ENCODE measurements at places on chromosomes 1 and 21. TPM values are rescaled to one million over a fixed set of nuclear protein-coding genes. Genes with fewer than 3 reads are reported as not detected.

The SRM gene
- total RNA-seq: 71.2 TPM

The ADAM30 gene
- total RNA-seq: not detected

The PIK3R3 gene
- 49.8 TPM for total RNA-seq

The G0S2 gene
- 24.9 TPM for total RNA-seq

DNA sequence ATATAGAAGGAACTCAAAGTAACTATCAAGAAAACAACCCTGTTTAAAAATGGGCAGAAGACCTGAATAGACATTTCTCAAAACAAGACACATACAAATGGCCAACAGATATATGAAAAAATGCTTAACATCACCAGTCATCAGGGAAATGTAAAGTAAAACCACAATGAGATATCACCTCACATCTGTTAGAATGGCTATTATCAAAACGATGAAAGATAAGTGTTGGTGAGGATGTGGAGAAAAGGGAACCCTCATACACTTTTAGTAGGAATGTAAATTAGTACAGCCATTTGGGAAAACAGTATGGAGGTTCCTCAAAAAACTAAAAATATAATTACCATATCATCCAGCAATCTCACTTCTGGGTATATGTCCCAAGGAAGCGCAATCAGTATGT is 3.0 kb downstream of the CTSS start:
- H3K4me1 ChIP-seq: no peaks in the 10 kb centered on the region
- H3K36me3 ChIP-seq: peaks cover 3% of the 10 kb centered on the region
- DNase-seq: no peak
- H3K27ac ChIP-seq: no peak overlapping the region

DNA sequence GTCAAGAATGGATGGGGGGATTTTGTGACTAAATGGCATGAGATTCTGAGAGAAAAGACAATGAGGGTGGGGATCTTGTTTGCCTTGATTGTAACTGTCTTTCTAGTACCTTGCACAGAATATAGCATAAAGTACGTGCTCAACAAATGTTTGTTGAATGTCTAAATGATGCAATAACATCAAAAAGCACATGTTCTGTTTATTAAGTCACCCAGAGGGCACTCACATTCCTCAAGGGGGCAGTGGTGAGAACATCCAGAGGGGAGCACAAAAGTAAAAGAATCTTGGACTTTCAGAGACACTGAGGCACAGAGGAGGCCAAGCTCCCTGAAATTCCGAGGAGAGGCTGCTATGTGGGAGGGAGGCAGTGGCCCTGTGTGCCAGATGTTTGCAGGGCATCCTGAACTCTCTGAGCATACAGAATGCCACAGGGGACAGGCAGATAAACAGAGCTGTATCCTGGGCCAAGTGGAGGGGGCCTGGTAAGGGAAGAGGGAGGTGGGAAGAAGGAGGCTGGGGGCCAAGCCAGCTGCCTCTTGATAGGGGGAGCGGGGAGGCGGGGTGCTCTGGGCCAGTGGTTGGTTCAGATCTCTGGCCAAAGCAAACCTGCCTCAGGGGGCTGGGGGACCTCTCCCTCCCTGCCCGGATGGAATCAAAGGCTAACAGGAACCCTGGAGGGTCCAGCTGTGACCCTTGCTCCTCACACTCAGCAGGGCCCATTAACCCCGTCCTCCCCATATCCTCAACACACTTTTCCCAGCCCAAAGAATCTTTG is 6.5 kb upstream of the ATP1A2 start:
- H3K27me3 ChIP-seq: no peaks in the 10 kb centered on the region
- H3K36me3 ChIP-seq: no peaks in the 10 kb centered on the region
- no peaks in the 10 kb centered on the region for H3K4me1 ChIP-seq
- no peak overlapping the region for H3K27ac ChIP-seq
- DNase-seq: no peak

GRCh38 chr1:180358649-180359048 is 128.6 kb downstream of the LHX4 start:
- DNase-seq: no peak
- no peak overlapping the region for H3K27ac ChIP-seq
- H3K27me3 ChIP-seq: no peaks in the 10 kb centered on the region
- no peak overlapping the region for H3K4me3 ChIP-seq
- no peaks in the 10 kb centered on the region for H3K36me3 ChIP-seq
- peaks cover 3% of the 10 kb centered on the region for H3K4me1 ChIP-seq

- no peak overlapping the region for H3K4me3 ChIP-seq
- DNase-seq: peak; percentile 51
- no peak overlapping the region for H3K27ac ChIP-seq
- no peaks in the 10 kb centered on the region for H3K27me3 ChIP-seq
Observed at GRCh38 chr21:45768740-45769048, 125.2 kb downstream of the PCBP3 start.

GRCh38 chr1:207647671-207648333 is 2.9 kb downstream of the CR1L start:
- no peak for DNase-seq
- no peaks in the 10 kb centered on the region for H3K36me3 ChIP-seq
- no peaks in the 10 kb centered on the region for H3K27me3 ChIP-seq

- no peaks in the 10 kb centered on the region for H3K27me3 ChIP-seq
- DNase-seq: no peak
- H3K4me1 ChIP-seq: peaks cover 1% of the 10 kb centered on the region
- no peaks in the 10 kb centered on the region for H3K36me3 ChIP-seq
Observed at GRCh38 chr21:29382030-29382654, 83.4 kb downstream of the BACH1 start.

DNA sequence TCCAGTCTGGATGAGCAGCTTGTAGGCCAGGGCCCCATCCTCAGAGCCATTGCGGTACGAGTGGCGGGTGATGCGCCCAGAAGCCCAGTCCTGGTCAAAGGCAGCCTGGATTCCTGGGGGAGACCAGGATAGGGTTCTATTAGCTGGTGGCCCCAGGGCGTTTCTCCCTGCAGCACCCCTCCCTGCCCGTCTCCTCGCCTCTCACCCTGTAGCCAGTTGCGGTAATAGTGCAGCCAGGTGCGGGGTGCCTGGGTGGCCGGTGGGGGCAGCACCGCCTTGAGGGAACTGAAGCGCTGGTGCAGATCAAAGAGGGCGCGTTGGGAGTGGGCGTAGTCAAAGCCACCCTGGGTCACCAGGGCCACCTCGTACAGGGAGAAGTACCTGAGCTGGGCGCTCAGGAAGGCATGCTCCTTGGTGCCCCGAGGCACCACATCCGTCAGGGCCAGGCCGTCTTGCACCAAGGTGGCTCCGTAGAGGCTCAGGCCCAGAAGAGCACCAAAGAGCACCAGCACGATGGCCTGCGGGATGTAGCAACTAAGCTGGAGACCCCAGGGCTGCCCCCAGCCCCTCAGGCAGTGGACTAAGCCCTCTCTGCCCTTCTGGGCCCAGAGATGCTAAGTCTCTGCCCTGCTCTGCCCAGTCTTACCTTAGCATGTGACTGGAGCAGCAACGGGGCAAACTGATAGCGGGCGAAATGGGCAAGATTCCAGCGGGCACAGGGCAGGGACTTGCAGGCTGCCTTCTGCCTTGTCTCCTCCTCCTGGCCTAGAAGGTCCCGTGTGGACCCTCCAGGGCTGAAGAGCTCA is 15.7 kb downstream of the PTCH2 start:
- no peaks in the 10 kb centered on the region for H3K36me3 ChIP-seq
- no peak overlapping the region for H3K4me3 ChIP-seq
- H3K4me1 ChIP-seq: no peaks in the 10 kb centered on the region
- H3K27me3 ChIP-seq: no peaks in the 10 kb centered on the region
- no peak overlapping the region for H3K27ac ChIP-seq
- DNase-seq: peak; percentile 73

GRCh38 chr1:33821291-33821690 is 42.6 kb upstream of the HMGB4 start:
- no peak overlapping the region for H3K27ac ChIP-seq
- no peaks in the 10 kb centered on the region for H3K27me3 ChIP-seq
- no peak for DNase-seq
- no peaks in the 10 kb centered on the region for H3K36me3 ChIP-seq
- H3K4me1 ChIP-seq: no peaks in the 10 kb centered on the region

GRCh38 chr1:19360016-19360415 is 47.9 kb downstream of the SLC66A1 start:
- H3K27me3 ChIP-seq: no peaks in the 10 kb centered on the region
- no peak for DNase-seq
- no peaks in the 10 kb centered on the region for H3K4me1 ChIP-seq
- H3K27ac ChIP-seq: no peak overlapping the region
- no peak overlapping the region for H3K4me3 ChIP-seq
- H3K36me3 ChIP-seq: no peaks in the 10 kb centered on the region

DNA sequence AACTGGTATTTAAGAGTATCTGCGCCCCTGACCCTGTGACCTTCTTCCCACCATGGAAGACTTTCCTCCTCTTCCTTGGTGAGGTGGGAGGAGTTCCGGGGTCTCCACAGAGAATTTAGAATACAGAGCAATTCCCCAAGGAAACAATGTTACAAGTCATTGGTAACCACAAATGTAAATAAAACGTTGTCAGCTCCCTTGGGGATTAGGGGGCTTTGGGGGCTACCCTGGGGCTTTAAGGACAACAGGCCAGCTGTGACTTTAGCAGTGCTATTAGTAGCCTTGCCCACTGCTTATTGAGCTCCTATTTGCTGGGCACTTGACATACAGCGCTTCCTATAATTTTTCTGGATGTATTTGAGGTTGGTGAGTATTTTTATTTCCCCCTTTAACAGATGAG is 69.0 kb downstream of the IGSF21 start:
- DNase-seq: peak; percentile 1
- no peak overlapping the region for H3K4me3 ChIP-seq
- H3K27me3 ChIP-seq: no peaks in the 10 kb centered on the region
- no peaks in the 10 kb centered on the region for H3K36me3 ChIP-seq
- no peaks in the 10 kb centered on the region for H3K4me1 ChIP-seq

- no peak overlapping the region for H3K4me3 ChIP-seq
- no peaks in the 10 kb centered on the region for H3K36me3 ChIP-seq
- no peaks in the 10 kb centered on the region for H3K27me3 ChIP-seq
- H3K27ac ChIP-seq: no peak overlapping the region
- peak; percentile 32 for DNase-seq
- no peaks in the 10 kb centered on the region for H3K4me1 ChIP-seq
Observed at GRCh38 chr21:44000360-44000759, 11.7 kb upstream of the TRAPPC10 start.

GRCh38 chr1:91572044-91572443 is 71.4 kb downstream of the CDC7 start:
- no peak overlapping the region for H3K27ac ChIP-seq
- no peaks in the 10 kb centered on the region for H3K4me1 ChIP-seq
- H3K36me3 ChIP-seq: no peaks in the 10 kb centered on the region
- no peaks in the 10 kb centered on the region for H3K27me3 ChIP-seq

DNA sequence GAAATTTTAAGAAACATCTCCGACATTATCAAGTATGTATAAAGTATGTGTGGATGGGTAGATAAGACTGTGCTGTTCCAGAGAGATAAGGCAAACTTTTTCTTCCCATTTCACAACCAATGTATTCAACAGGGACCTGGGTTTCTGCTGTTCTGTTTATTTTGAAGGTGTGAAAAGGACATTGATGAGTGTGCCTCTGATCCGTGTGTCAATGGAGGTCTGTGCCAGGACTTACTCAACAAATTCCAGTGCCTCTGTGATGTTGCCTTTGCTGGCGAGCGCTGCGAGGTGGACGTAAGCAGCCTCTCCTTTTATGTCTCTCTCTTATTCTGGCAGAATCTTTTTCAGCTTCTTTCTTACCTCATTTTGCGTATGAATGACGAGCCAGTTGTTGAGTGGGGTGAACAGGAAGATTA is 174.0 kb downstream of the CRB1 start:
- H3K4me1 ChIP-seq: peaks cover 12% of the 10 kb centered on the region
- H3K4me3 ChIP-seq: no peak overlapping the region

DNA sequence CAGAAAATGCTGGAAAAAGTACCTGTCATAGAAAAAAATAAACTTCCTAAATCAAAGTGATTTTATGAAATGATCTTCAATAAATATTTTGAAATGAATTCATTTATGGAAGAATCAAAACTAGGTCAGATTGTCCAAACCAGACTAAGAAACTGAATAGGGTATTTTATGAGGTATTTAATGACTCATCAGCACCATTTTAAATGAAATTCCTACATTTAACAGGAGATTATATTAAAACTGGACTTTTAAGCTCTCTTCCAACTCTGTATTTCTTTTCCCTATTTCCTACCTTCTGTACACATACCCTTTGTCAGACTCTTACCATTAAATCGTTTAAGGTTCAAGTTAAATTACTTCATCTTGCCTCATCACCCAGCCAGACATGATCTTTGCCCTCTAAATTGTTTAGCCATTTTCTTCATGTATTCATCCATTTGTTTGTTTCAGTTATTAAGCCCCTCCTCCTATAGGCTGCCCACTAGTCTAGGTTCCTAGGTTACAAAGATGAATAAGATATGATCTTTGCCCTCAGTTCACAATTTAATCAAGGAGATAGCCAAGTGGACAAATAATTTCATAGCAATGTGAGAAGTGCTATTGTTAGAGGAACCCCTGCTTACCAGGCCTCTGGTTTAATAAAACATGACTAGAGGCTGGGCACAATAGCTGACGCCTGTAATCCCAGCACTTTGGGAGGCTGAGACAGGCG is 25.0 kb downstream of the TATDN3 start:
- DNase-seq: no peak
- H3K4me3 ChIP-seq: no peak overlapping the region
- no peaks in the 10 kb centered on the region for H3K4me1 ChIP-seq
- H3K27me3 ChIP-seq: no peaks in the 10 kb centered on the region
- no peaks in the 10 kb centered on the region for H3K36me3 ChIP-seq

- H3K4me3 ChIP-seq: no peak overlapping the region
- no peak overlapping the region for H3K27ac ChIP-seq
- H3K36me3 ChIP-seq: no peaks in the 10 kb centered on the region
- no peak for DNase-seq
- no peaks in the 10 kb centered on the region for H3K4me1 ChIP-seq
Observed at GRCh38 chr1:234288946-234289345, 84.3 kb upstream of the COA6 start.

GRCh38 chr1:183096894-183097293 is 73.7 kb downstream of the LAMC1 start:
- H3K36me3 ChIP-seq: no peaks in the 10 kb centered on the region
- H3K27me3 ChIP-seq: no peaks in the 10 kb centered on the region
- H3K4me1 ChIP-seq: peaks cover 22% of the 10 kb centered on the region
- no peak overlapping the region for H3K4me3 ChIP-seq
- DNase-seq: no peak

- peak overlapping the region; percentile 73 for H3K4me3 ChIP-seq
- H3K36me3 ChIP-seq: no peaks in the 10 kb centered on the region
- no peaks in the 10 kb centered on the region for H3K4me1 ChIP-seq
Observed at GRCh38 chr1:28236656-28237322, 865 bp downstream of the ATP5IF1 start.

- H3K4me1 ChIP-seq: peaks cover 3% of the 10 kb centered on the region
- H3K27me3 ChIP-seq: no peaks in the 10 kb centered on the region
- no peak overlapping the region for H3K27ac ChIP-seq
- no peak overlapping the region for H3K4me3 ChIP-seq
Observed at GRCh38 chr1:214453109-214453722, 98.2 kb downstream of the PTPN14 start.

All from aorta (tissue), 5 donors.